ENCODE measurements at places on chromosomes 6 and 20. TPM values are rescaled to one million over a fixed set of nuclear protein-coding genes. Genes with fewer than 3 reads are reported as not detected.

Gene HUS1B
- 2.2 TPM for total RNA-seq

DNA sequence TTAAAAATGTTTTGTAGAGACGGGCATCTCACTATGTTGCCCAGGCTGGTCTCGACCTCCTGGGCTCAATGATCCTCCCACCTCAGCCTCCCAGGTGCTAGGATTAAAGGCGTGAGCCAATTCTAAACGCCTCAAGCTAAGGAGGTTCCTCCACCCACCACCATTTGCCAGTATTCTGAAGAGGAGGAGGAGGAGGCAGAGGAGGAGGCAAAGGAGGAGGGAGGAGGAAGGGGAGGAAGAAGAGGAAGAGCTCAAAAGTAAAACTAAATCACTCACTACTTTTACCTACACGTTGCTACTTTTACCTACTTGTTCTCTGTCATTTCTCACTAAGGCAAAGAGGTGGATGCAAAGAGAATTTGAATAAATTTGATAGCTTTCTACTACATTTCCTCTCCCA, 63.6 kb upstream of the ARID1B start:
- no peak for DNase-seq

Gene GUCA1A
- not detected for total RNA-seq

Gene EFCAB8
- total RNA-seq: under 0.01 TPM

GRCh38 chr20:6104493-6105188, 18.2 kb downstream of the FERMT1 start:
- DNase-seq: no peak

DNA sequence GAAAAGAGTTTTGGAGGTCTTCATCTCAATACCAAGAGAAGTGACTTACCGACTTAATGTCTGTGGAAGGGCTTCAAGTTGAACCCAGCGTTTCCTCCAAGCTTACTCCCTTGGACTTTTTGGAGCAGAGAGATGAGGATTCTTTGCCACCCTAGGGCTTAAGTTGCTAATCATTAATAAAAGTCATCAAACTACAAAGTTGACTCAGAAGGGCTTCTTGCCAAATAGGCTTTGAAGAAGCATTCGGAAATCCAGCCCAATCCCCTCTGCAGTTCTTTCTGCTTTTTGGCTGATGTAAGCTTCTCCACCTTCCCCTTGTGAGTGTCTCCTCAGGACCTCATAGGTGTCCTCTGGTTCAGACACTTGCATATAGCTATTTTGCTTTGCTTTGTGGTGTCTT, at the start of gene SLC17A3:
Gene SLC17A3, minus strand, starts transcription at position 126 of the 400 bp plus-strand sequence. CDS start 5,856 bp downstream, outside the sequence.
- DNase-seq: no peak

- DNase-seq: peak; percentile 13
Observed at GRCh38 chr6:136647363-136647852, 97.2 kb upstream of the MAP7 start.

GRCh38 chr6:39213195-39213920, 15.9 kb downstream of the KCNK5 start:
- DNase-seq: no peak

- no peak for DNase-seq
Observed at GRCh38 chr20:41408986-41409385, 42.4 kb upstream of the EMILIN3 start.

Gene RIMS1
- total RNA-seq: under 0.01 TPM

DNA sequence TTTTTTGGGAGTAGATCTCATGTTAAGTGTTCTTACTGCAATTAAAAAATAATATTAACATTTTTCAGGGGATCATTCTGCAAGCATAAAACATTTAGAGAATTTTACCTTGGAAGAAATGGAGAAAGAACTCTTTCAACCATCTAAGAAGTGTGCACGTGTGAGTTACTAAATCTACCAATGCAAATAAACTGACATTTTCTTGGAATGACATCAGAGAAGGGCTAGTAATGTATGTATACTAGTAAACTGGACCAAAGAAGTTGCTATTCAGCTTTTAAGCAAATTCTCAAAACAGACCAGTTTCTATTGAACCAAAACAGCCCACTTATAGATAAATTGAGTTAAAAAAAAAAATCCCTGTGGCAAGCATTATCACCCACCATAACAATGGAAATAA, 191.2 kb downstream of the BTBD3 start:
- no peak for DNase-seq

Gene NHLRC1
- 8.1 TPM for total RNA-seq

Data from hematopoietic multipotent progenitor cell (in vitro differentiated cells).